ENCODE measurements at places on chromosomes 12 and 14. TPM values are rescaled to one million over a fixed set of nuclear protein-coding genes. Genes with fewer than 3 reads are reported as not detected.

Gene KRT84
- total RNA-seq = not detected

Gene GSG1
- total RNA-seq = not detected

Gene NUAK1
- 72.8 TPM for total RNA-seq

Gene TMEM52B
- total RNA-seq = not detected

Gene ENDOU
- under 0.01 TPM for total RNA-seq

Gene MARCHF9
- total RNA-seq = 3.8 TPM

Gene SIX1
- total RNA-seq = 0.11 TPM
